Retinal pigment epithelial cell (primary cell): ENCODE measurements at places on chromosomes 6 and 20.

GRCh38 chr6:144586986-144587385 lies 301.9 kb downstream of the UTRN start:
- no peak for DNase-seq

- DNase-seq: no peak
These were observed 264.5 kb downstream of the CDH4 start for GRCh38 chr20:61516346-61517208.

DNA sequence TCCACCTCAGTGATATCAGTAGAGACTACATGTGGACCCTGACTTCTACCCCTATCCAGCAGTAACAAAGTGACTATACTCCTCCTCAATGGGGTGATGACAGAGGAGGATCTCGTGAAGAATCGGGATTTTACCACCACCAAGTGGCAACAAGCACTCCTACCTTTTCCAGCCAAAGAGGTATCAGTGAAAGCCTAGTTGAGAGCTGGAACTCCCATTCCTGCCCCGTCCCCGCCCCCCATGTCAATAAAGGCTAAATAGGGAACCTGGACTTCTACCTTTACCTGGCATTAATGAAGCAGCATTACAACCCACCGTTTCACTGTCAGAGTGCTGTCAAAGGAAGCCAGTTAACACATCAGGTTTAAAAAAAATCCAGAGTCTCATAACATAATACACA lies 45.3 kb downstream of the RNF24 start:
- DNase-seq: no peak

GRCh38 chr6:100573166-100573565 lies 108.4 kb upstream of the SIM1 start:
- DNase-seq: no peak

DNA sequence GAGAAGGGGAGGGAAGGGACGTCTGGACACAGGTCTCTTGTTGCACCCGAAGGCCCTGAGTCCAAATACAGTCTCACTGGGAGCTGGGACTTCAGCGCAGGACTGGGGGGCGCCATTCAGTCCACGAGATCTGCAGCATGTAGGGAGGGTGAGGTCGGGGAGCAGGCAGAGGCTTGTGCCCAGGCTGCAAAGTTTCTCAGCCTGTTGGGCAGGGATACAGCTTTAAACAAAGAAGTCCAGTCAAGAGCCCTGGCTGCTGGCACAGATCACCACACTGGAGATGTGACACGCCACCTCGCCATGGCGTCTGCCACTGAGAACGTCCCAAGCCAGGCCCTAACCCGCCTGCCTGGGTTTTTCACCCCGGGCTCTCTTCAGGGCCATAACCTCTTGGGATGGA lies 256.6 kb downstream of the DLL1 start:
- no peak for DNase-seq

DNA sequence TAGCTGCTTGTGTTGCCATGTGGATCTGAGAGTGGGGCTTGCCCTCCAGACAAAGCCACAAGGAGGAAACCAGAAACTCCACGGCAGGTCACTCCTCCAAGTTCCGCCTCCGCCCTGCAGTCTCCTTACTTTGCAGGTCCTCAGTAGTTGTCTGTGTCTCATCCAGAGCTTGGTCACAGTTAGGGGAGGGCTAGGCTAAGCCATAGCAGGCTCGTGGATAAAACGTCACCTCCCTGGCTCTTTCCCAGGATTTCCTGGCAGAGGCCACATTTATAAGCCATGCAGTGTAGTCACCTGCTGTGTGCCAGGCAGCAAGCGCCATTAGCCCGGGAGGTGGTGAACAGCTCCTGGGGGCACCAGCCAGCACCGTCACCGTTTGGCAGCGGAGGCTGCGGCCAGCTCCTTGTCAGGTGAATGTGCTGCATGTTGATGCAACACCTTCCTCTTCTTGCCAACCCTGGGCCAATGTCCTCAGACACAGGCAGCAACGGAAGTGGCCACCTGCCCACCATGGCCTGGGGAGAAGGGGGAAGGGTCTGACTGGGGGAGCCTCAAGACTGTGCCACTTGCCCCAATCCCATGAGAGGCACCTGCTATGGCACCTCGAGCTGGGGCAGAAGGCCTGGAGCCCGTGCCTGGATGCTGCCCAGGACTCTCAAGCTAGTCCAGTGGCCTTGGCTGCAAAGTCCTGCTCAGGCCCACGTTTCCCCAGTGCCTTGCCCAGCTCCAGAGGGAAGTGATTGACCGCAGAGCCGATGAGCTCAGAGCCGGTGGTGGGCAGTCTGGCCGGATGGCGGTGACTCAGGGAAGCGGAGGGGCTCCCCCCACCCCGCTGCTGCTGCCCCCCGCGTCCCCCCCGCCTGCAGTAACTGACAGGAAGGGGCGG lies 39.0 kb upstream of the SLCO4A1 start:
- peak; percentile 81 for DNase-seq

- DNase-seq: no peak
These were observed 11.6 kb downstream of the LAMA5 start for GRCh38 chr20:62355516-62355877.

DNA sequence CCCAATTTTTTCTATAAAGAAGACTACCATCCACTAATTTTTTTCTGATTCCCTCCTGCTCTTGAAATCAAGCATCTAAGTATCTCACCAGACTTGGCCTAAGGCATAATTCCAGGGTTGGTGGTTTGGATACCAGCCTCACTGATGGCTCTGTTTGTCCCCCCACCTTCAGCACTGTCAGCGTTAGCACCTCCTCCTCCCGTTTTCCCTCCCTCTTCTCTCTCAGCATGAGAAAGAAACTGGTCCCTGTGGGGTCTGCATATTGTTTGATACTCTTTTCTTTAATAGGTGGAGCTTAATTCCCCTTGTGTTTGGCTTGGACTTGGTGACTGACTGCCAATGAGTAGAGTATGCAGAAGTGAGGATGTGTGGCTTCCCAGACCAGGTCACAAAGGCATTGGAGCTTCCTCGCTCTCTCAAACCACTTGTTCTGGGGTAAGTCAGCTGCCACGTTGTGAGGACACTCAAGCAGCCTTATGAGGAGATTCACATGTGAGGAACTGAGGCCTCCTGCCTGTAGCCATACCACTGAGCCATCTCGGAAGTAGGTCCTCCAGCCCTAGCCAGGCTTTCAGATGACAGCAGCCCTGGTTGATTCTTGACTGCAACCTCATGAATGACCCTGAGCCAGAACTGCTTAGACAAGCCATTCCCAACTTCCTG lies 65.2 kb downstream of the RIOK1 start:
- DNase-seq: no peak
